ENCODE measurements at places on chromosomes 3 and 15. TPM values are rescaled to one million over a fixed set of nuclear protein-coding genes. Genes with fewer than 3 reads are reported as not detected.

Gene TMC3
- not detected for total RNA-seq

Gene PLSCR2
- total RNA-seq, result 0.11 TPM

Gene GPR149
- not detected for total RNA-seq

Gene RPL39L
- total RNA-seq, result 49.2 TPM

Gene TMEM207
- not detected for total RNA-seq

Gene LIPH
- total RNA-seq, result 5.1 TPM

Gene FAM81A
- 13.1 TPM for total RNA-seq

Gene TICRR
- total RNA-seq, result 10.1 TPM

Gene WDR93
- 0.26 TPM for total RNA-seq

Gene SLC22A14
- total RNA-seq, result 0.12 TPM
